ENCODE measurements at places on chromosomes 3 and 15.

GRCh38 chr3:59425942-59426341 lies 376.1 kb upstream of the CFAP20DC start:
- DNase-seq, result no peak

GRCh38 chr3:119600732-119601131 lies 3.0 kb downstream of the PLA1A start:
- no peak for DNase-seq

DNA sequence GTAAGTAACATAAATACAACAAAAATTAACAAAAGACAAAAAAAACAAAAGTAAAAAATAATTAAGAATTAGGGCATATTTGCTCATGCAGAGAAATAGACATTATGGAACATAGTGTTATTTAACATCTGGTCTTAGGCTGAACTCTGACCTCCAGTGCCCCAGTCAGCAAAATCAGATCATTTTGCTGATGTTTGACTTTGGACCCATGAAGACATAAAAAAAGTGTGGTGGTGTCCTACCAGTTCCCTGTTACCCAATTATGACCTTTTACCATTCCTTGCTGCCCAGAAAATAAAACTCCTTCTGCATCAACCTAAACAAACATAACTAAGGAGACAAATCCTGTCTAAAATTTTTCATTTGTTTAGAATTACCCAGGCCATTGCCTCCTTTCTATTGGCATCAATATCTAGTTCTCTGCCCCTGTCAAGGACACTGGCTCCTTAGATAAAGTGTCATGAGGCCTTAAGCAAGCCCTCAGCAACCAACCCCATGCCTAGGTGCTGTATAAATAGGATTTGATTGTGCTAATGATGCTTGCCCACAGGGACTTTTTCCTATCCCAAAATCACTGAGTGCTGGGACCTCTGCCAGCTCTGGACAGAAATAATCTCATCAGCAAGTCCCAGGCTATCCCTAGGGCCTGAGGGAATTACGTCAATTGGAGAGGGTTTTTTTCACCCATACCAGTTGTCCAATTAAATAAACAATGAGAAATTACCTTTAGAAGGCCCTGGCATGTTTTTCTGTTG lies 334.5 kb upstream of the UMPS start:
- no peak for DNase-seq

GRCh38 chr3:108124337-108125152 lies 33.7 kb upstream of the CD47 start:
- peak; percentile 46 for DNase-seq

DNA sequence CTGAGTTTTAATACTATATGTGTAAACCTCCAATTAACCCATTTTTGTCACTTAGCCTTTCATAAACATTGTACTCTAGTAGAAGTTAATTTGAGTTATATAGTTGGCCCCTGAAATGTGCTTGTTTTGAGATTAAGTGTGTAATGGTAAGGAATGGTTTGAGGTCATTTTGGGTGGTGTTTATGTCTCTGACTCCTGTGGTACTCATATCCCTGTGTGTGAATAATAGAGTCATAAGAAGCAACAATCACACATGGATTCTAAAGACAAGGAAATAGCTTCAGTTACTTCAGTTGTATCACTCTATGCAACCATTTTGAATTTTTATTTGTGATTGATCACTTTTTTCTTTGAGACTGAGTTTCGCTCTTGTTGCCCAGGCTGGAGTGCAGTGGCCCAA lies 408.5 kb downstream of the MFSD1 start:
- DNase-seq, result no peak

DNA sequence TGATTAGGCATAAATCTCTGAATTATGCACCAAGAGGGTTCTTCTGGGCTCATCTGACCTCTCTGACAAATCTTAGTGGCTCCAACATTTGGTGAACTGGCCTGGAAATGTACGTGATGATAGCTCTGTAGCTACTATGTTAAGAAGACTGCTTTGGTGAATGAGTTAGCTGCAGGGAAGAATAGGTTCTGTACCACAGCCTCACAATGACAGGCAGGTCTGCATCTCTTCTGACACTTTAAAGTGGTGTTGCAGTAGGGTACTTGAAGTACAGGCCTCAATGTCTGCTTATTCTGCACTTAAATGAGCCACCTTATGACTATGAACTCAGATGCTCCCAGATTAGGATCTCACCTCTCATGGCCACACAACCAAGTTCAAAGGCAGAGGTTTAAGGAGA lies 7.0 kb downstream of the FGF7 start:
- no peak for DNase-seq

DNA sequence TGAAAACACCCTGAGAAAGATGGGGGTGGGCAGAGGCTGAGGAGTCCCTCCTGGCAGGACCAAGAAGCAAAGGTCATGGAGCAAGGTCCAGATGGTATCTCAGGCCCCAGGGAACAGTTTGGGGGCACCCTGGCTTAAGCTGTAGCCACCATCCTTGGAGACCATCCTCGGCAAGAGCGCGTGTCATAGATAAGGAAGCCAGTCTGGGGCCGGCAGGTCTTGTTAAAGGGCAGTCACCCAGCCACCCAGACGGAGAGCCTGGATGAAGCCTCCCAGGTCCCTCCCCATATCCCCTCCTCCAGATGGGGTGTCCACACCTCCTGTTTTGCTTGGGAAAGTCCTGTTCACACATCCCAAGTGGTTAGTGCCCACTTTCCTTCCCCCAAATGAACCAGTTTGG lies 191.1 kb downstream of the KLF13 start:
- DNase-seq, result no peak
